NCI-H510A (cell line): ENCODE measurements at places on chromosomes 2 and 18.

GRCh38 chr18:69617888-69618287, 217.2 kb downstream of the DOK6 start:
- no peak for DNase-seq

- DNase-seq: no peak
Measured at GRCh38 chr2:235512699-235513053, 18.8 kb downstream of the AGAP1 start.

- DNase-seq: no peak
Measured at GRCh38 chr2:138548796-138549195, 47.2 kb downstream of the SPOPL start.

GRCh38 chr2:42450136-42450535, 43.6 kb downstream of the KCNG3 start:
- no peak for DNase-seq

GRCh38 chr18:51251625-51252024, 54.1 kb upstream of the MEX3C start:
- no peak for DNase-seq

GRCh38 chr2:134718023-134718816, 580 bp downstream of the TMEM163 start:
- peak; percentile 20 for DNase-seq

- no peak for DNase-seq
Measured at GRCh38 chr2:223086370-223086981, 34.5 kb downstream of the KCNE4 start.

GRCh38 chr2:232563580-232563979, 13.1 kb downstream of the EIF4E2 start:
- DNase-seq: no peak

GRCh38 chr2:111057045-111057444, 63.7 kb upstream of the BCL2L11 start:
- DNase-seq: no peak

DNA sequence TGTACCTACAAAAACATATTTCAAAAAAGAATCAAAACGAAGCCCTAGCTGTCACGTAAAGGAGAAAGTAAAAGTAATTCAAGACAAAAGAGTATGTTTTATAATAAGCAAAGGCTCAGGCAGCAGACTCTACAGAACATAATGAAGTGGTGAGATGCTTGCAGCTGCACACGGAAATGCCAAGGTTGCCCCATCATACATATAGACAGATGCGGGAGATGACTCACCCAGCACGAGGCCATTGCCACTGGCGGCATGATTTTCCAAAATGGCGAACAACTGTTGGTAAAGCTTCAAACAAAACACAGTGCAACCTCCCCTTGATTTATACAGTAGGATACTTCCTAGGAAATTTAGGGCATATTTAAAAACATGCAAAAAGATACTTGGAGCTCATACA, 26.0 kb upstream of the C1QL2 start:
- DNase-seq: no peak

- DNase-seq: no peak
Measured at GRCh38 chr2:113894156-113894743, 4.4 kb downstream of the ACTR3 start.

DNA sequence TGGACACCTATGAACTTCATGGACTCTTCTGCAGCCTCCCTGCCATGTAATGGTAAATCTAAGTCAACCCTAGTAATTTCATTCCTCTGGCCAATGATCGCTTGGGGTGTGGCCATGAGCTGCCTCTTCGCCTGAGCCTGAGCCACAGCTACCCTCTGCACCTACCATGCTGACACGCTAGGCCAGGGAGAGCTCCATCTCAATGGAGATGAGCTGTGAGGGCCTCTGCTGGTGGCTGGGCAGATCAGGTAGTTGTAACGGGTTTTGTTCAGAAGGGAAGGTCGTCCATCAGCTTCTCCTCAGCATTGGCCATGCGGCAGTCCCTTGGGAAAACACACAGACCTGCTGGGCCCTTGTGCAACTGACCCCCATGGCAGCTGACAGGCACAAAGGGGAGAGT, 24.4 kb downstream of the MPHOSPH10 start:
- peak; percentile 29 for DNase-seq

GRCh38 chr2:48779019-48779716, 23.6 kb upstream of the LHCGR start:
- DNase-seq: no peak

- no peak for DNase-seq
Measured at GRCh38 chr2:3868012-3868805, 164.8 kb downstream of the DCDC2C start.

- DNase-seq: no peak
Measured at GRCh38 chr2:3563521-3563976, 5.4 kb upstream of the RNASEH1 start.

DNA sequence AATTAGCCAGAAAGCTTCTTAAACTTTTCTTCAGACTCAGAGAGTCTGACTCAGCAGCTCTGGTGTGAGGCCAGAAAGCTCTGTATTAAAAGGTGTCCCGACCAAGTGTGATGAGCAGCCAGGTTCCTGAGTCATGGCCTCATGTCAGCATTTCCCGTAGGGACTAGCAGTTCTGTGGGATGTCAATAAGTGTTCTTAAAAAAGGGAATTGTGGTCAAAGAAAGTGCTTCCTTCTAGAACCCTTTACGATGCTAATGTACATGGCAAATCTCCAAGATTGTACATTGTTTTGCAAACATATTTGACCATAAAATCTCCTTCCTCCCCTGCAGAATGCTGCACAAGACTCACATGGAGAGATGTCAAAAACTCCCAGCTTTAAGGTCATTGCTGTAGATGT, 80.1 kb downstream of the PLA2R1 start:
- DNase-seq: no peak

- no peak for DNase-seq
Measured at GRCh38 chr2:240250150-240250984, 109.9 kb upstream of the OTOS start.

- no peak for DNase-seq
Measured at GRCh38 chr2:162074928-162075688, 1.1 kb upstream of the DPP4 start.

GRCh38 chr2:19416784-19417684, 58.6 kb upstream of the OSR1 start:
- no peak for DNase-seq

DNA sequence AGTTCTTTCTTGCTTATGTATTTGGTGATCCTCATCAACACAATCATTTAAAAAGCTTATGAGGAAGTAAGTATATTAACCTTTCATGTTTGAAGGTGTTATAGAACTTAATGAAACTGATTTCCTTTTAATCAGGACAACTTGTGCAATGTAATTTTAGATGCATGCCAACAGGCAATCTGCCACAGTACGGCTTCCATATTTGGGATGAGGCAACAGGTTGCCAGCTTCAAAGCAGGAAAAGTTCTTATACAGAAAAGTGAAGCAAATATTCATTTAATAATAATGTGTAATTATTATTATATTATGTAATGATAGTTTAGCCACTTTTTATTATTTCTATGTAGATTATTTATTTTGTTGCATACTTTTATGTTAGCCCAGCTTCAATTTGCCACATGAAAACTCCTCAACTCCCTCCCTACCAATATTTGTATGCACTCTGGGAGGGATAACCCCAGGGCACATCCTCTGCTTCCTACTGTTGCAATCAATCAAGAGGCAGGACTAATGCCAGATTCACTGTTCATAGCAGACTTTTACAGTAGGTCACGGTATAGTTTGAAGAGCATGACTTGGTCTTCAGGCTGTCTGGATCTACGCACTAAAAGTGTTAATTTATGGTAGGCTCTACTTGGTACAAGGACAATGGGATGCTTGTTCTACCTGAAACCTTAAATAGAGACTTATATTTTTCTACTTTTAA, 277.2 kb downstream of the AGPS start:
- DNase-seq: no peak

DNA sequence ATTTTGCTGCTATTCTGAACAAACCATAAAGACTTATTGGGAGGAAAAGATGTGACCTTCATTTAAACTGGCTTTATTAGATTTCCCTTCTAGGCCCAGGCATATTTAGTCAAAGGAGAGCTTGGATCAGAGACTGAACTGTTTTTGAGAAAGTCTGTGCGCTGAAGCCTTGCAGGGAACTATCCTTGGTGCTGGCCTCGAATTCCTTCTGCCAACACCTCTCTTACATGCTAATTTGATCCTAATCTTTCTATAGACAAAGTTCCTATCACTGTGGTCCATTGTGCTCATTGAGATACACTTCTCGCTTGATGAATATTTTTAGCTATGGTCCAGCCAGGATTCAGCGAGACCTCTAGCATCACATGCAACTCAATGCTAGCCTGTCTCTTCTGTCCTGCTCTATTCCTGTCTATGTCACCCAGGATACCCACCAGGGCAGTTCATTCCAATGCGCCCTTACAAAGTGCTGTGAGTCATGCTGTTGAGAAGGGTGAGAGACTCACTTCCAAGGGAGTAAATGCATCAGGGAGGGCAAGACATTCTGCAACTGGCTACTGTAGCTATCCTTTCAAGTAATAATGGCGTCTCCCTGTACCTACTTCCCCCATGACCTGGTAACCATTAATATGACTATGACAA, 356.7 kb upstream of the LYPD1 start:
- no peak for DNase-seq

DNA sequence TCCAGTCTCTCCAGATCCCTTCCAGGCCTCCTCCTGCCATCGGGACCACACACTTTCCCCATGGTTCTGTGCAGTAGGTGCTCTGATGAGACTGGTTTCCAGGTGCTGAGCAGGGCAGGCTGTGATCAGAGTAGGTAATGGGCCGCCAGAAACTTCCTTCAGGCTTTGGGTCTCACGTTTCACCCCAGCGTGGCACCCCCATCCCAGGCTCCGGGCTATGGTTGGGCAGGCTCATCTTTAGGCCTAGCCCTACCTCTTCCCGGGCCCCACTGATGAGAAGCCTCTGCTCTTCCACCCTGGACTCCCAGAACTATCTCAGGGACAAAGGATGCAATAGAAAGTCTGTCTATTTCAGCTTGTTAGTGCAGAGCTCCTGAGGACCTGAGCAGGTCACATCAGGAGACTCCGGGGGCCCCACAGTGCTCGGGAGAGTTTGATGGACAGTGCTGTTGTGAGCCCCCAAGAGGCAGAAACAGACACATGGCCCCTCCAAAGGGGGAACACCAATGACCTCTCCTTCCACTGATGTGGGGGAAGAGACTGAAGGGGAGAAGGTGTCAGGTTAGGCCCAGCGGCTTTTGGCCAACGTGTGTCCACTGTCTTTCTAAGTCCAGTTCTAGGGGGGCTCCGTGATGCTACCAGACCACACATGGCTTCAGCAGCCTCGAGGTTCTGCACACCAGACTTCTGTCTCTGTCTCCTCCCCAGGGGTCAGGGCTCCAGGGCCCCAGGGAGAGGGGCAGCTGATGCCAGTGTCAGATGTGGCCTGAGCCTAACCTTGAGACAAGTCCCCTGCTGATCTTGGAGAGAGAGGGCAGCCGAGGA, 5.8 kb upstream of the PROM2 start:
- no peak for DNase-seq

DNA sequence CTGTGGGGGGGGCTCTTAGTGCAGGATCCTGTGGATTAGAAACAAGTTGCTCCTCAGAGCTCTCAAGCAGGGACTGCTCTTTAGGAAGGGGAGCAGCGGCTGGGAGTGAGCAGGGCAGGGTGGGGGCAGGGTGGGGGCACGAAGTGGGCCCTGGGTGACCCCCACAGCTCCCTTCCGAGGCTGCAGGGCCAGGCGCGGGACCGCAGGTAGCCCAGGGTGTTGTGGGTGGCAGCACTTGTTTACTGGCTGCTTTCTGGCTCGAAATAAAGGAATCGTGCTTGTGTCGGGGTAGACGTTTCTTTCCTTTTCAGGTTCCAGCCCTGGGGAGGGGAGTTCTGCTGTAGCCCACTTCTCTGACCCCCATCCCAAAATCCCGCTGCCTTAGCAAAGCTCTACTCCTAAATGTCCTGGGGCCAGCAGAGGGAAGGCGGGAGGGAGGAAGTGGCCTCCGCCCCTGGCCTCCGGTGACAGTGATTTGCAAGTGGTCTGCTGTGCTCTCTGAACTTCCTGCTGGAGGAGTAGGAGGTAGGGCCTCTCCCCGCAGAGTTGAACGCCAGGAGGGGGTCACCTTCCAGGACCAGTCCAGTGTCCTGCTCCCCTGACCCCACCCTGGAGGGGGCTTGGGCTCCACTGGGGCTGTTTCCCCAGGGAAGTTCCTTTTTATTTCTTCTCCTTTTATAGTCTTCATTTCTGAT, 8.3 kb downstream of the NEU4 start:
- DNase-seq: no peak

DNA sequence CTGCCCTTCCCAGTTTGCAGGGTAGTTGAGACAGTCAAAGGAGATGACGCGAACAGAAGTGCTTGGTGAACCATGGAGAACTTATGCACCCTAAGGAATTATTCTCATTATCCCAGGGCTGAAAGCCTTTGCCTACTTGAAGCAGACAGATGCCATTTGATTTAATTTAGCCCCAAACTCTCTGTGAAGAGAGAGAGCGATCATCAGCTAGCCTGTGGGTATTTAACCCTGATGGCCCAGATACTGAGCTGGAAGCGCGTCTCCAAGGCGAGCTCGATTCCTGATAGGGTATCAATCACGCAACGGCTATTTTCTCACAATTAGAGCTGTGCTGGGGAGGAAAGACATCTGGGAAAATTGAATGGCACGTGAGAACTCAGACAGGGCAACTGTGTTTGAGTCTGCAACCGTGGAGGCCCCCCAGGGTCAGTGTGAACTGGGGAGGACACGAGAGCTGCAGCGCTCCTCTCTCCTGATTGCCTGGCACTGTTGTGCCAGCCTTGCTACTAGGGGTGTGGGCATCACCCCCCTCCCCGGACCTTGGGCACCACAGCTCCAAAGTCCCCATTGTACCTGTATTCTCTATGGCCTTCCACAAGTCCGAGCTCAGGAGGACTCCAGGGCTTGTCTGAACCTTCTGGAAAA, 73.2 kb downstream of the CAPN13 start:
- no peak for DNase-seq

GRCh38 chr18:45167631-45168280, 447.5 kb upstream of the SLC14A2 start:
- DNase-seq: no peak

- no peak for DNase-seq
Measured at GRCh38 chr2:3505771-3506170, 13.6 kb downstream of the ADI1 start.

GRCh38 chr2:237708961-237709360, 81.6 kb downstream of the LRRFIP1 start:
- no peak for DNase-seq

- DNase-seq: no peak
Measured at GRCh38 chr2:187545238-187545751, 8.9 kb downstream of the TFPI start.

DNA sequence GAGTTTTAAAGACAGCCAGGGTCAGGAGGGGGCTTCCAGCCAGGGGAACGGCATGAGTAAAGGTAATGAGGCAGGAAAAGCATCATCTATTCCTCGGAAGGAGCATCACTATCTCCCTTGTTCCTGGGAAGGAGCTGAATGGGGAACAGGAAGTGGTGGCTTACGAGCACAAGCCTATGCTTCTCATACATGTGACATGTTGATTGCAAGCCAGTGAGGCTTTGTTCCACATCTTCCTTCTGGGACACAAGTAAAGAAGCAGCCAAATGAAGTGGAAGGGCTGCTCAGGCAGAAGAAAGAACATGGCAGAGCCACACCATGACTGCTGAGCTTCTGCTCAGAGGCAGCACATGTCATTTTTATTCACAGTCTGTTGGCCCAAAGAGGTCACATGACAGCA, 15.1 kb upstream of the LMAN1 start:
- no peak for DNase-seq
